NB4 (cell line): ENCODE measurements at places on chromosomes 3 and 15.

DNA sequence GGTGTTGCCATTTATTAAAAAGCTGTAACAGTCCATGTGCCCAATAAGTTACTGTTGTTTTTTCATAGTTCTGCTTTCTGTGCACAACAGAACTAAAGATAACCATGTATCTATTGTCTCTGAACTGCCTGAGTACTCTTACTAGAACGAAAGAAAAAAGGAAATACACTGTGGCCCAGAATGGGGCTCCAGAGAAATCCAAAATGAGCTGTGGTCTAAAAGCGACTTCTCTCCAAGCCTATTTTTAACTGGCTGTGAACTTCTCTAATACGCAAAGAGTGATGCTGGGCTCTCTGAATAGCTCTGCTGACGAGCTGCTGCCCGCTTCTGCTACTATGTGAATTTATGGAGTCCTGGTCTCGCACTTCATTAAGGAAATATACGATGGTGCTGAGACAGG, 56.2 kb upstream of the LPP start:
- no peak for DNase-seq

GRCh38 chr15:43208052-43209002, 12.5 kb downstream of the EPB42 start:
- no peak for DNase-seq

DNA sequence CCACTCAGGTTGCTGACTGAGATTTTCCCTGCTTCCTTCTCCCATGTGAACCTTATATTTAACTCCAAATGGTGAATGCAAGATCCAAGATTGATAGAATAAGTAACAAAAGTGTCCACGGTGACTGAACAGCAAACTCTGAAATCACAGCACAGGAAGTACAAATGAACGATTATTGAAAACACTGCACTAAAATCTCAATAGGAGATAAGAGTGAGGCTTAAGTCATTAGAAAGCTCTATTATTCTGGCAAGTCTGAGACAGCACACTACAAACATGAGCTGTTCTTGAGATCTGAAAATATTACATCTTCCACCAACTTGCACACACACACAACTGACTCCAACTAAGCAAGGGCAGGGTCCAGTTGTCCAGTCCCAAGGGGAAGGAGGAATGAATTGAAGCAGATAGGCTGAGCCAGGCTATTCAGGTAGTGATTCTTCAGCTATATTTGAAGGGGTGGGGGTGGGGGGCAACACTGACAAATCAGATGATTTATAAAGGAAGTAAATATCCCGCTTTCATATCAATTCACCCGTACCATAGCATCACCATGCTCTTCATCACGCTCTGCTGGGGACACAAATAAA, 2.9 kb downstream of the ZNF385D start:
- no peak for DNase-seq

- DNase-seq = peak; percentile 61
Observed at GRCh38 chr15:57767481-57767880, 61.0 kb downstream of the POLR2M start.

GRCh38 chr3:149790698-149791097, 1.7 kb downstream of the ANKUB1 start:
- DNase-seq = no peak

DNA sequence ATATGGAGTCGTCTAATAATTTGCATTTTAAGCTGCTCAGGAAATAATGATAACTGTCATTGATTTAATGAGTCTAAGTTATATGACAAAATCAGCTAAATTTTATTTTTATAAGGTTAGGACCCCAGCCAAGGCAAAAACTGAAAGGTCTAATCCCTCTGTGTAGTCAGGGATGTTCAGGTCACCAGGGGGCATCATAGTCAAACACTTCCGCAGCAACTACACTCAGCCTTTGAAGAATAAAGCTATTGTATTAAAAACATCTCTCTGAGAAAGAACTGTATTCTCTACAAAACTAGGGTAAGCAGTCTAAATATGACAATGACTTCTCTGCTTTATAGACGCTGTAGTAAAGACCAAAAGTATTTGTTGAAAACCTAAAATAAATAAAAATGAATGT, 15.0 kb downstream of the INTS14 start:
- peak; percentile 28 for DNase-seq

DNA sequence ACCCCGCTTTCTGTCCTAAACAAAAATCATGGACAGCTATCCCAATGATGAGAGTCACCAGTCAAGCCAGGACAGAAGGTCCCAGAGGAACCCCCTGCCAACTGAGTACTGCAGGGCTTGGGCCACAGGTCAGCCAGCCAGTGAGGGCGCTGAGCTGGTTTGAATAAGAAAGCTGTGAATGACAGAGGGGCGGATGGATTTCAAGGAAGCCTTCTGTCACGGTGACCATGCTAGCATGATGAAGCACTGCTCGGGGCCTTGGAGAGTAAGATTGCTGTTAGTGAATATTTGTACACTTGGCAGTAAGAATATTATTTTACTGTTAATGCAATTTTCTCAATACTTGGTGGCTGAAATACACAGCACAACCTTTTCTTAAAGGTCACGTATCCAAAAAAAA, 734.0 kb upstream of the NR2F2 start:
- no peak for DNase-seq

GRCh38 chr3:183475016-183475763, 46.8 kb upstream of the MCF2L2 start:
- no peak for DNase-seq

- no peak for DNase-seq
Observed at GRCh38 chr3:63462732-63463131, 184.6 kb downstream of the SYNPR start.

DNA sequence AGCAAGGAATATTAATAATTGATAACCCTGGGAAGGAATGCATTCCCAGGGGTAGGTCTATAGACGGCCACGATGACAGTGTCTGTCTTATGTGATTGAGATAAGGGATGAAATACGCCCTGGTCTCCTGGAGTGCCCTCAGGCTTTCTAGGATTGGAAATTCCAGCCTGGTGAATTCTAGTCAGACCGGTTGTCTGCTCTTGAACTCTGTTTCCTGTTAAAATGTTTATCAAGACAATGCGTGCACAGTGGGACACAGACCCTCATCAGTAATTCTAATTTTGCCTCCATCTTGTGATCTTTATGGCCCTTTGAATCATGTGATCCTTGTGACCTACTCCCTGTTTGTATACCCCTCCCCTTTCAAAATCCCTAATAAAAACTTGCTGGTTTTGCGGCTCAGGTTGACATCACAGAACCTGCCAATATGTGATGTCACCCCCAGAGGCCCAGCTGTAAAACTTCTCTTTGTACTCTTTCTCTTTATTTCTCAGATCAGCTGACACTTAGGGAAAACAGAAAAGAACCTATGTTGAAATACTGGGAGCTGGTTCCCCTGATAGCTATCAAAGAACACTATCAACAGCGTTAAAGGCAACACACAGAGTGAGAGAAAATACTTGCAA, 183.3 kb downstream of the PDE8A start:
- no peak for DNase-seq

DNA sequence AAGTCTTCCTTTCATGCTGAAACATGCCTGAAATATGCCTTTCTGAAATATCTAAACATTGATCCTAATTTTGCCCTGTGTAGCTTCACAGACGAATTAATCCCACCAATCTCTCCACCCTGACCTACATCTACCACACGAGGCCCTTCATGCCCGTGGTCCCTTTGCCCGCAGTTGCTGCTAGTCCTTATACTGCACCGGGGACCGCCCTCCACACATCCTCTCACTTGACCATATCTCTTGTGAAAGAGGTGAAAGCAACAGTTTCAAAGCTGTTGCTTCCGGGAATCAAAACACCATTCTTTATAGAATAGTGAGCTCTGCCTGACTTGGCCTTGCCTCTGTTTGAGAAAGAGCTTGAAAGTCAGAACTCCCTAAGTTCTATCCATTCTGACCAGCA, 499.5 kb downstream of the NTRK3 start:
- DNase-seq = peak; percentile 11

GRCh38 chr3:187522293-187522692, 147.9 kb downstream of the SST start:
- no peak for DNase-seq

DNA sequence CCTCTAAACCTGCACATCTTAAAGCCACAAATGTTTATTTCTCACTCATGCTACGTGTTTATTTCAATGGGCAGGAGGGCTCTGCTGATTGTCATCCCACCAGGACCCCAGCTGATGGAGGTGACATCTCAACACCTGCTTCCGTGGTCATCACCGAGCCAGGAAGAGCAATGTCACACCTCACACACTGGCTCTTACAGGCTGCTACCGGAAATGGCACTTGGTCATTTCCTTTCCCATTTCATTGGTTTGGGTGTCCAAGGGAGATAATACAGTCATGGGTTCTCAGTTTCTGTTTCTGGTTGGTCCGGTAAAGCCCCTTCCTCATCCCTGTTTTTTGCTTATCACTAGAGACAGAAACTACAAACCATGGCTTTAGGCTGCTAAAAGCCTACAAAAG, 41.9 kb downstream of the ABHD2 start:
- DNase-seq = no peak

DNA sequence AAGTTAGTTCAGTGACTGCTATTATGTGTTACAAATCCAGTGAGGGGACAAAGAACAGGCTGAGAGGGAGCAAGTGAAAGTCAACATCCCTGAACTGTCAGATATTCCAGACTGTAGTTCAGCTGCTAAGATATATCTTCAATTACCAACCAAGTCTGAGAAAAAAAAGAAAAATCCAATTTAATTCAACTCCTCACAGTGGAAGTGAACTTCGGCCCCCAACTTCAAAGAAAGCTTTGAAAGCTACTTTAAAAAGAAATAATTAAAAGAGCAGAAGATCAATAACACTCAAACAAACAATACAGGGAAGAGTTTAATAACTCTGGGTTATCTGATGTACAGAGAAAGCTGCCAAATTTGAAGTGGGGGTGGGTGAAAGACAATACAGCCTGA, 174.0 kb downstream of the SERPINI1 start:
- DNase-seq = no peak
